Right kidney (tissue), 9 donors: ENCODE measurements at places on chromosomes 3 and 15.

GRCh38 chr3:11053926-11054503, 61.5 kb downstream of the SLC6A1 start:
- no peak for DNase-seq

GRCh38 chr3:123672429-123673146, 87.7 kb upstream of the HACD2 start:
- DNase-seq: no peak

GRCh38 chr3:102511639-102512038, 76.8 kb downstream of the ZPLD1 start:
- DNase-seq: no peak

DNA sequence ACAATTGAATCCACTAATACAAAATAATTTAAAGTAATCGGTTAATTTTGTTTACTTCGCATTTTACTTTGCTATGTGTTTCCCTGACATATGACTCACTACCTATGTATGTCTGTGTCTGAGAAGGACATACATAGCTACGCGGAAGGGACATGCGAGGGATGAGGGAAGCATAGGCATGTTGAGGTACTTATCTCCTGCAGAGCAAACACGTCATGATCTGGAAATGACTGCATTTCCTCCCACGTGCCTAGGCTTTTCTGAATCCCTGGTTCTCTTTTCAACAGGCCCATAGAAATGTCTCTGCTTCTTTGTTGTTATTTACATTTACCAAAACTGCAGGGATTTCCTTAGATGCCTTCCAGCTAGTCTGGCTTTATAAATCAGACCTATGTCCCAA, 27.5 kb downstream of the ALCAM start:
- DNase-seq: no peak

DNA sequence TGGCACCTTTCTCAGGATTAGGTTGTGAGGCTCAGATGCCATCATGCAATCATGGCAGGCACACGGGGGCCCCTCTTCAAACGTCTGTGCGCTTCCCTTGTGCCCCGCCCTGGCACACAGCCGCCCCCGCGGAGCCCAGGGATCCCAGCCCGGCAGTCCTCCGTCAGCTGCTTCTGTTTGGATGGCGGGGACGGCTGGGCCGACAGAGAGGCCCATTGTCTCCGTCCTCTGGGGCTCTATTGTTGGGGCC, 849 bp upstream of the HDAC11 start:
- DNase-seq: no peak

- DNase-seq: no peak
Observed at GRCh38 chr3:112847692-112848091, 1.0 kb upstream of the CD200R1L start.

GRCh38 chr3:19945969-19946831, 697 bp upstream of the RAB5A start:
- DNase-seq: no peak

DNA sequence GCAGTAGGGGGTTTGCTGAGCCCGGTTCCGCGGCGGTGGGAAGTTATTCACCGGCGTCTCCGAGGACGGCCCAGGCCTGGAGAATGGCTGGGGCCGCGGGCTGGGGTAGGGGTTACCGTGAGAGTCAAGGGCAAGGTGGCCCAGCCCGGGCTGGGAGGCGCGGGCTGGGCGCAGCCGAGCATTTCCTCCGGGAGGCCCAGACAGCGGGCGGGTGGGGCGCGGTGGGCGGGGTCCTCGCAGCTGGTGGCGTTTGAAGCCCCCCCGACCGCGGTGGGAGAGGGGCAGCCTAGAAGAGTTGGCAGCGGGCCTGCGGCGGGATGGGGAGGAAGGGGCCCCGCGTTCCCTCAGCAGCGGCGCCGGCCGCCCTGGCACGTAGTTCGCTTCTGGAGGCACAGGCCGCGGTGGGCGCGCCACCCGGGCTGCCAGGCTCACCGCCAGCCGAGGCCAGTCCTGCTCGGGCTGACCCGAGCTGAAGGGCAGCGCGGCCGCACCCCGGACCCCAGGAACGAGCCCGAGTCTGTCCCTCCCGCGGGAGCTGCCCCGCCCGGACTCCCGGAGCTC, 960 bp upstream of the KLF13 start:
- DNase-seq: no peak

- peak; percentile 19 for DNase-seq
Observed at GRCh38 chr3:61559136-61559731, 2.1 kb upstream of the PTPRG start.

GRCh38 chr3:129599607-129600006, 6.9 kb downstream of the PLXND1 start:
- no peak for DNase-seq

DNA sequence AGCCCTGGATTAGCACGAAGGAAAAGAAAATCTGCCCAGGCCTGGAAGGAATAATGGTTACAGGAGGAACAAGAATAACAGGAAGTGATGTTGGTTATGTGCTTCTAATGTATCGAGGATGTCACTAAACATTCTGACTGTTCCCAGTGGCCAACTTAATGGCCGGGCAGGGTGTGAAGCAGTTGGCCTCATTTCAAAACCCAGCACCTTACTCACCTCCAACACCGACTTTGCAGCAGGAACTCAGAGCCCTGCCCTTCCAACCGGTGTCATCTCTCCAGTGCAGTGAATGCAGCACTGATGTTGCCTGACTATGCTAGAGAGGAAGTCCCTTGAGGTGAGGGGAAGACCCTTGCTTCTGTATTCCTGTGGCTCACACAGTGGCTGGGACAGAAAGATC, 162.4 kb upstream of the LRTM1 start:
- no peak for DNase-seq
